Smooth muscle cell of the brain vasculature (primary cell): ENCODE measurements at places on chromosomes 7 and 10.

DNA sequence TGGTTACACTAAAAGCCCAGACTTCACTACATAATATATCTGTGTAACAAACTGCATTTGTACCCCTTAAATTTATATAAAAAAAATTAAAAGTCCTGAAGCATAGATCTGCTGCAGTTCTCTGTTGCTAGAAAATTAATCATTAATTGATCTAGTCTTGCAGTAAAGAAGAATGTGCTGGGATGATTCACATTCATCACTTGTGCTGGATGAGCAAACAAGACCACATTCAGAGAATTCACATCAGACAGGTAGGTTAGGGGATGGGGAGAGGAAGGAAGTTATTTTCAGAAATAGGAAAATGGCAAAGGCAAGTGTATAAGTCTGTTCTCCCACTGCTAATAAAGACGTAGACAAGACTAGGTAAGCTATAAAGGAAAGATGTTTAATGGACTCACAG lies 1019.0 kb downstream of the KCNMA1 start:
- no peak for DNase-seq

DNA sequence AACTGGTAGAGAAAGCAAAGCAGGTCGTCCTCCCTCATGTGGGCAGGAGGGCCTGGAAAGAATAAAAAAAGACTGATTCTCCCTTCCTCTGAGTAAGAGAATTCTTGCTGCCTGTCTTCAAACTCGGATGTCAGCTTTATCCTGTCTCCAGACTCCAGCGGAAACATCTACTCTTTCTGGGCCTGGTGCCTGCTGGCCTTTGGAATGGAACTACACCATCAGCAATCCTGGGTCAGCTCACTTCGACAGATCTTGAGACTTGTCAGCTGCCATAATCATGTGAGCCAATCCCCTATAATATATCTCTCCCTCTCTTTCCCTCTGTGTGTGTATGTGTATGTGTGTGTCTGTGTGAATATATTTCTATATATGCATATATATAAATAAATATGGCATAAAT lies 411.0 kb upstream of the DPP6 start:
- DNase-seq: no peak

DNA sequence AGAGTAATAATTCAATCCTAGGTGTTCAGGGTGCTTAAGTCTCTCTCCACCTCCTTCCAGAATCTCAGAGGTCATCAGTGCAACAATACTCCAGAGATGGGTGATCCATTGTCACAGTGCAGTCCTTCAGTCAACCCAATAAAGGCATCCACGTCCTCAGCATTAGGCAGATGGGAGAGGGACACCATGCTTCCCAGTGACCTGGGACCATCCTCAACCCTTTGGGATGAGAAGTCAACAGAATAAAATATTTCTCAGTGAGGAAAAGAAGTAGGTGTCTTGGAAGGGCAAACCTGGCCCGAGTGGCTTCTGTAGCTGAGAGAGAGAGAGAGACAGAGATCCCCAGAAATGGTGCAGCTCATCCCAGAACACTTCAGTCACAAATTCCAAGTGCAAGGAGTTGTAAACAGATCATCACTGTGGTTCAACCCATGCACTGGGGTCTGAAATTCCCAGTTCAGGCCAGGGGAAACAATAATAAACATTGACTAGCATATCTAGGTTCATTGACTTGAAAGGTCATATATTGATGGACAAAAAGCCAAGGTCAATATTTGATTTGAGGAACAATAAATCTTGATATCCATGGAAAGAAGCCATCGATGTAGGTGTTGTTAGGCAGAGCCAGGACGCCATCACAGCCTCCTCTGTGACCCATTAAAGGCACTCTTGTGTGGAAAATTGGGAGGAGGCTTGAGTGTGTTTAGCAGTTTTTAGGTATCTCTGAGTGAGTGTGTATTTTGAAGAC lies 256.0 kb upstream of the ZMIZ1 start:
- DNase-seq: no peak

DNA sequence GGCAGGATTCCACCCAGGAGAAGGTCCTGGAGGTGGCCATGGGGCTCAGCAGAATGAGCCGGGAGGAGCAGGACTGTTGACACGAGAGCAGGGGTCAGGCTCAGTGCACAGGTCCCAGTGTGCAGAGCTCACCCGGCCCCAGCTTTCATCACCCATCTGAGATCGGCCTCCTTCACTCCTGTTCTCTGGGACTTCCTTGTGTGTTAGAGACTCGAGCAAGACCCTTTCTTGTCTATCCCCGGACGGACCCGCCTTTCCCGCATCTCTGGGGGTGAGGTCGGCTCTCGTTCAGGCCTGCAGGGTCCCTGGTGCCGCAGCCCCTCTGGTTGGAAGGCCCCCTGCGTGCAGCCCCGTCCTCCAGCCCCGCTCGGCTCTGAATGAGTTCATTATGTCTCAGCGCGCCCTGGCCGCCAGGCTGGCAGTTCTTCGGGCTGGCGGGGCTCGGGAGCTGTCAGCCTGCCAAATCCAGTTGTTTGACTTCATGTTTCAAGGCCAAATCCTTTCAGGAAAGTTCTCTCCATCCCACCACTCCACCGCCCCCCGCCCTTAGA lies 127.9 kb downstream of the LHPP start:
- no peak for DNase-seq

DNA sequence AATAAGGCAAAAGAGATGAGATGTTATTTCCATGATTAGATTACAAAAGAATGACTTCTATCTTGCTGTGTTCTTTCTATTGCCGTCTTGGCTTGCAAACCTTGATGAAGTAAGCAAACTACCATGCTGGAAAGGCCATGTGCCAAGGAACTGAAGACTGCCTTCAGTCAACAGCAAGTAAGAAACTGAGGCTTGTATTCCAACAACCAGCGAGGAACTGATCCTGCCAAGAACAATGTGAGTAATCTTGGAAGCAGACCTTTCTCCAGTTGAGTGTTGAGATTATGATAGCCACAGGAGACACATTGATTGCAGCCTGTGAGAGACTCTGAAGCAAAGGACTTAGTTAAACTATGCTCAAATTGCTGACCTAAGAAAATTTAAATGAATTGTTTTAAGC lies 164.6 kb upstream of the GRM3 start:
- no peak for DNase-seq

- no peak for DNase-seq
Measured at GRCh38 chr10:17025444-17026295, 103.9 kb downstream of the CUBN start.

DNA sequence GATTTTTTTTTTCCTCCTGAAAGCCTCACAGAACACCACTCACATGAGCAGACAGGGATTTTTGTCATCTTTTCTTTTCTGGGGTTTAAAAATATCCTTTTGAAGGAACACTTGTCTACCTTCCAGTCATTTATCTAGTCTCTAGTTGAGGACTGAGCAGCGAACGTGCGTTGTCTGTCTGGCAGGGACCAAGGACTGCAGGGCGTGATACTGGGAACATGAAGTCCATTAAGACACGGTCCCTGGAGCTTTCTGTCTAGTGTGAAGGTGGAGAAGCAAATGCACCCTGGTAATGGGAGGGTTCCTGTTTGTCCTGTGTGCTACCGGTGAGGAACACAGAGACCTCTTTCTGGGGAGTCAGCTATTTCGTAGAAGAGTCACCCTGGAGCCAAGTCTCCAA lies 207.4 kb downstream of the TMEM178B start:
- DNase-seq: no peak

DNA sequence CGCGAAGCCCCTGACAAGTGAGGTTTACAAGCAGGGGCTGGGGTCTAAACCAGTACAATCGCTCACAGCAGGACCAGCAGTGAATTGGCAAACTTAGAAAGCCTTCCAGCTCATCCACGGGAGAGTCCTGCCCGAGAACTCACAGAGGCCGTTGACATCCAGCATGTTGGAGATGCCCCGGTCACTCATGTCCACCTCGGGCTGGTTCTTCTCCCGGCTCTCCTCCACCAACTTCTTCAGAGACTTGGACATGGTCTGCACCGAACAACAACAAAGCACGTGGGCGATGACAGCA lies 447 bp downstream of the RSU1 start:
- no peak for DNase-seq

GRCh38 chr7:118184565-118184940 lies 589 bp downstream of the LSM8 start:
- peak; percentile 4 for DNase-seq

DNA sequence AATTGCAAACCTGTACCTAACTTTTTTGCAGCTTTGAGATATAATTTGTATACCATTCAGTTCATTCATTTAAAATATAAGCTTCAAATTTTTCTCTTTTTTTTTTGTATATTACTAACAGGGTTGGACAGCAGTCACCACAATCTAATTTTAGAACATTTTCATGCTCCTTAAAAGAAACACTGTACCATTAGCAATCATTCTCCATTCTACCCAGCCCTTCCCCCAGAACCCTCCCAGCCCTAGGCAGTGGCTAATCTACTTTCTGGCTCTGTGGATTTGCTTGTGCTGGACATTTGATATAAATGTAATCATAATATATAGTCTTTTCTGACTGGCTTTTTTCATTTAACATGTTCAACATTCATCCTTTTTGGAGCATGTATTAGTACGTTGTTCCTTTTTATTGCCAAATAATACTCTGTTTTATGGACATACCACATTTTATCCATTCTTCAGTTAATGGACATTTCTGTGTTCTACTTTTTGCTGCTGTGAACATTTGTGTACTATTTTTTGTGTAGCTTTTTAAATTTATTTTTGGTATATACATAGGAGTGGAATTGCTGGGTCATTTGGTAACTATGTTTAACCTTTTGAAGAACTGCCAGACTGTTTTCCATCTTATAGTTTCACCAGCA lies 40.9 kb upstream of the ST7 start:
- no peak for DNase-seq

- DNase-seq: no peak
Measured at GRCh38 chr10:28612877-28613276, 64.4 kb upstream of the BAMBI start.

- no peak for DNase-seq
Measured at GRCh38 chr10:101355072-101355706, 1.2 kb downstream of the BTRC start.

GRCh38 chr10:97490592-97490991 lies 7.6 kb downstream of the MMS19 start:
- no peak for DNase-seq

DNA sequence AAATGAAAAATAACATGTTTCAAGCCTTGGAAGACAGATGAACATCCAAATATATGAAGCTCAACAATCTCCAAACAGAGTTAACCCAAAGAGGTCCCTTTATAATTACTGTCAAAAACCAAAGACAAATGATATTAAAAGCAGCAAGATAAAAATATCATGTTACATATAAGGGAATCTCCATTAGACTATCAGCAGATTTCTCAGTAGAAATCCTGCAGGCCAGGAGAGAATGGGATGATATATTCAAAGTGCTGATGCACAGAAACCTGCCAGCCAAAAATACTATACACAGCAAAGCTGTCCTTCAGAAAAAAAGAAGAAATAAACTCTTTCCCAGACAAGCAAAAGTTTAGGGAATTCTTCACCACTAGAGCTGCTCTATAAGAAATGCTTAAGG lies 41.0 kb downstream of the AASS start:
- DNase-seq: no peak

DNA sequence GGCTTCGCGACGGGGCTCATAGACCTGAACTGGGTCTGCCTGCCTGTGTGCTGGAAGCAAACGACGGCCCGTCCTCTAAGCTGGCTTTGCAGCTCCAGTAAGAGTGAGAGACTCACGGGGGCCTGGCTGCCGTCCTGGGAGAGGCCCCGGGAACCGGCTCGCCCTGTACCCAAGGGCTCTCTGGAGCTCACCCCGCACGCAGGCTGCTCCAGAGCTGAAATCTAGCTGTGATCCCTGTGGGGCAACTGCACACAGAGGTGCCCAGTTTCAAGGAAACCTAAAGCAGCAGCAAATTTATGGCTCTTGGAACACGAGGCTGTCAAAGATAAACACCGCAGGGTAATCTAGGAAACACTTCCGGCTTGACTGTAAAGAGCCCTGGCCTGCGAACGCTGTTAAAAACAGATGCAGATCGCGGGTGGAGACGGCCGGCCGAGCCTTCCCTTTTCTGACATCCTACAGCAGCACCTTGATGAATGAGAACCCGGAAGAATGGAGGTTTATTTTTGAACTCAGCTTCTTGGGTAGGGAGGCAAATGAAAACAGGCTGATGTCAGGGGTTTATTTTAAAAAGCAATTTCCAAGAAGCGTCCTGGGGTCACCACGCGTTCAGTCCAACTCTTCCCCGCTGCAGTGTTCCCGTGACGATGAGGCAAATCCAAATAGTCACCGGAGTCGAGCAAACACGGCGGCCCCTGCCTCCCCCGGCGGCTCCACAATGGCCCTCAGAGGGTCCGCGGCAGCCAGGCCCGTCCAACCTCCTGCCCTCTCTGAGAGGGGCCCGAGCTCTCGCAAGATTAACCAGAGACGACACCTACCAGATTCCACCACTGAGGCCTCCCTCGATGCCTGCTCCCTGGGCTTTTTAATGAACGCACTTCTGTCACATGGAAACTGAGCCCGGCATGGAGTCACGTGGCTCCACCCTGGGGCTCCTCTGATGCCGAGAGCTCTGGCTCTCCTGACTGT lies 29.6 kb downstream of the AMZ1 start:
- peak; percentile 28 for DNase-seq

DNA sequence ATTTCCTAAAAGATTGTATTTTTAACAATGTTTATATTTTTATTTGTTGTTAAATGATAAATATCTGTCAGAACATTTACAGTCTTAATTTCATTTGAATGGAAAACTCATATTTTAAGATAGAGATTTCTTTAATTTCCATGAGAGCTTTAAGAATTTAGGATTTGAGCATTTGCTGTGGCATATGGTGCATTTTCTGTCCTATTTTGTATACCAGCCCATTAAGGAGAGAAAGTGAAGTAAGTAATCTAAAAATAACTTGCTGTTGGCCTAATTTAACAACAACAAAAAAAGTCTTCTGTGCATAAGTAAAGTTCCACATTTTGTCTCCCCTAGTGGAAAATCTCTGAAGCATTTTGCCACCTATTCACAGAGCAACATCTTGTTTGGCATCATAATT lies 190.9 kb upstream of the PPP1R3A start:
- no peak for DNase-seq
